ENCODE measurements at places on chromosomes 1 and 21. TPM values are rescaled to one million over a fixed set of nuclear protein-coding genes. Genes with fewer than 3 reads are reported as not detected.

The NBPF14 gene
- total RNA-seq, result 17.9 TPM

- DNase-seq, result no peak
These were observed 66.9 kb upstream of the ATP1A1 start for GRCh38 chr1:116306102-116306501.

DNA sequence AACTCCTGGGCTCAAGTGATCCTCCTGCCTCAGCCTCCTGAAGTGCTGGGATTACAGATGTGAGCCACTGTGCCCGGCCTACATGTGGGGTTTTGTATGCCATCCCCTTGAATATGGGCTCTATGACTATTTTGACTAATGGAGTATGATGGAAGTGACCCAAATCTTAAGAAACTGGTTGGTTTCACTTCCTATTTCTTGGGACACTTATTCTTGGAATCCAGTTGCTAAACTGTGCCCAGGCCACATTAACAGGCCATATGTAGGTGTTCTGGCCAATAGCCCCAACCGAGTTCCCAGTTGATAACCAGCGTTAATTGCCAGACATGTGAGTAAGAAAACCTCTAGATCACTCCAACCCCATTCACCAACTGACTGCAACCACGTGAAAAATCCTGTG is 36.3 kb upstream of the CLIC4 start:
- no peak for DNase-seq

- DNase-seq, result no peak
These were observed 11.8 kb downstream of the TPM3 start for GRCh38 chr1:154179946-154180687.

DNA sequence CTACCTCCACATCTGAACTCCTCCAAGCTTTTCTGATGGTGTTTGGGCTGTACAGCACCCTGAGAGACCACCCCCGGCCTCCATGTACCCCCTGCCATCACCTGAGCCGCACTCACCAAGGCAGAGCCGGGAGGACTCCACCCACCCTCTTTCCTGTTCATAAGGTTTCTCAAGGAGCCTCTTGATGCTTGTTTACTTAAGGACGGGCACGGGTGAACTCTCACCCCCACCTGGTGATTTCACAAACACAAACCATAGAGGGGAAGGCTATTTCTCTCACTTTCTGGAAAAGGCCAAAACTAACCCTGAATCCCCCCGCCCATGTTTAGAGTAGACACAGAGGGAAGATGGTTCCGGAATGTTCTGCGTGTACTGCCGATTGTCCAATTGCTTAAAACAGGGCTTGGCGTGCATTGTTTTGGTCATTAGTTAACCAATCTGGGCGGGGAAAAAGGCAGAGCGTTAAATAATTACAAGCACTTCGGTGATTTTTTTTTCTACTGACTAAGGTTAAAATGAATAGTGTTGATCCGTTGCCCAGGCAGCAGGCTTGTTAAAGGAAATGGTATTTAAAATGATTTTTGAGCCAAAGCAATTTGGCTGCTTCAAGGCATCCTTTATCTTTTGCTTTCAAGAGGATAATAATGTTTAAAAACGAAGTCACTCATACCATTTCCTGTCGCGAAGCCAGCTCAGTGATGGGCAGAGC is 279.8 kb upstream of the VAMP3 start:
- no peak for DNase-seq

DNA sequence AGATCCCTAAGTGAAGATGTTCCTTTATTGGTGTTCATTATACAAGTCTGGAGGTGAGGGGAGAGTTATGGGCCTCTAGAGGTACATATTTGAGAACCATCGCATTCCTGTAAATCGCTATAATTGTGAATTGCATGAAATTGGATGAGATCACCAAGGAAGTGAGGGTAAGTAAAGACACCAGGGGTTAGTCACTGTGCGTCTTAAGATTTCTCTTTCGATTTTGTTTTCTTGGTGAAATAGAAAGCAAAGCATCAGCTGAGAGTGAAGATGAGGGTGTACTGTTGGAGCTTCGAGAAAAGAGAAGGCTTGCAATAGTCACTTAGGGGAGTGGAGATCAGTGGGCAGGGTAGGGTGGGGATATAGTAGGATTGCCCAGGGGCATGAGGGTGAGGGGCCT is 82.1 kb downstream of the RAVER2 start:
- no peak for DNase-seq

GRCh38 chr1:233006541-233006973 is 56.1 kb downstream of the NTPCR start:
- DNase-seq, result no peak

GRCh38 chr1:230507666-230508402 is 81.7 kb upstream of the PGBD5 start:
- DNase-seq, result peak; percentile 67

DNA sequence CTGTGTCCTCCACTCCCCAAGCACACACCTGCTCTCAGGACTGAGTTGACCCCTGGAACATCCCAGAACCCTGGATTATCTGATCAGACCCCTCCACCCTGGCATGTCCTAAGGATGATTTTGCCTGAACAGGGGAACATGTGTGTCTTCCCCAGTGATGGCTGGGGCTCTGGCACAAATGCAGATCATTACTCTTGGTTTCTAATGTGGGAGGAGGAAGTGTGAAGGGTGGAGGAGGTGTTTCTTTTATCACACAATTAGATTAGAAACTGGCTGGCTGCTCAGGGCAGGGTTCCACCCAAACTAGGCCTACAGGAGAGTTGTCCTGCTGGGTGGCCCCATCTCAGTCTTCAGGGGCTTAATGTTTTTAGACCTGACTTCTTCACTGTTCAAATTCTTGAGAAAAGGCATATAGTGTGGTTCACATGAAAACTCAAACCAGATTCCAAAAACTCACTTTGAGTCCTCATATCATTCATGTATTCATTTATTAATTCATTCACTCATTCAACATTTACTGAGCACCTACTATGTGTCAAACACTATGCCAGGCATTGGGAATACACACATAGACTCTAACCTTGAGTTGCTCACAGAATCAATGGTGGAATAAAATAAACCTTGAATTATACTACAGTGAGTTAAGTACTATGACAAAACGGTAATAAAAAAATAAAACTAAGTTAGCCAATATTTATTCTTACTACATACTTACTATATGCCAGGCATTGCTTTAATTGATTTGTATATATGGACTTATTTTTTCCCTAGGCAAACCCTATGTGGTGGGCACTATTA is 221.8 kb upstream of the JUN start:
- DNase-seq, result no peak

GRCh38 chr1:227428803-227429202 is 110.5 kb upstream of the CDC42BPA start:
- peak; percentile 24 for DNase-seq

GRCh38 chr1:68600049-68600661 is 103.3 kb upstream of the DEPDC1 start:
- DNase-seq, result peak; percentile 3

The KLHDC9 gene
- total RNA-seq, result 6.8 TPM

- no peak for DNase-seq
These were observed 72.0 kb upstream of the FAM20B start for GRCh38 chr1:178953538-178954324.

GRCh38 chr1:47856996-47857395 is 140.2 kb downstream of the TRABD2B start:
- DNase-seq, result no peak

The BARHL2 gene
- total RNA-seq, result not detected

DNA sequence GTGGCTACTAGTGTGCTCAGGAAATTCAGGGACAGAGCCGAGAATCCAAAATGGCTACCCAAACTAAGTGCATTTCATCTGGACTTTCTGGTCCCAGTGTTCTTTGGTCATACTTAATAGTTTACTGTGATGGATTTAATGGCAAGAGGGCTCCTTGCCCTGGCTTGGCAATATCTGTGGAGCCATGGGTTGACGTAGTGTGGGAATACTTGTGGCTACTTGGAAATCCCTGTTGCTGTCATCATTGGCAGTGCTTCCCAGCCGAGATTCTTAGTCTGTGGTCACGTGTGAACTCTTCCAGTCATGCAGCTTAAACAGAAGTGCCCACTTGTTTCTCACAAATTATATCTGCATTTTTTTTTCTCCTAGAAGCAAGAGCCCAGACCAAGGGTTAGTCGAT is 198.9 kb downstream of the HS2ST1 start:
- DNase-seq, result peak; percentile 94

DNA sequence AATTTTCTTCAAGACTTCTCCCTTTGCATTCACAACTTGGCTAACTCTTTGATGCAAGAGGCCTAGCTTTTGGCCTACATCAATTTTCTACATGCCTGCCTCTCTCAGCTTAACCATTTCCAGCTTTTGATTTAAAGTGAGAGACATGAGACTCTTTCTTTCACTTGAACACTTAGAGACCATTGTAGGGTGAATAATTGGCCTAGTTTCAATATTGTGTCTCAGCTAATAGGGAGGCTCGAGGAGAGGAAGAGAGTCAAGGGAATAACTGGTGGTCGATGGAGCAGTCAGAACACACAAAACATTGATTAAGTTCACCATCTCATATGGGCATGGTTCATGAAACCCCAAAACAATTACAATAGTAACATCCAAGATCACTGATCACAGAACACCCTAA is 225.5 kb downstream of the TPR start:
- DNase-seq, result no peak

- no peak for DNase-seq
These were observed 8.3 kb downstream of the MCOLN2 start for GRCh38 chr1:84988588-84988987.

The C4BPA gene
- not detected for total RNA-seq

DNA sequence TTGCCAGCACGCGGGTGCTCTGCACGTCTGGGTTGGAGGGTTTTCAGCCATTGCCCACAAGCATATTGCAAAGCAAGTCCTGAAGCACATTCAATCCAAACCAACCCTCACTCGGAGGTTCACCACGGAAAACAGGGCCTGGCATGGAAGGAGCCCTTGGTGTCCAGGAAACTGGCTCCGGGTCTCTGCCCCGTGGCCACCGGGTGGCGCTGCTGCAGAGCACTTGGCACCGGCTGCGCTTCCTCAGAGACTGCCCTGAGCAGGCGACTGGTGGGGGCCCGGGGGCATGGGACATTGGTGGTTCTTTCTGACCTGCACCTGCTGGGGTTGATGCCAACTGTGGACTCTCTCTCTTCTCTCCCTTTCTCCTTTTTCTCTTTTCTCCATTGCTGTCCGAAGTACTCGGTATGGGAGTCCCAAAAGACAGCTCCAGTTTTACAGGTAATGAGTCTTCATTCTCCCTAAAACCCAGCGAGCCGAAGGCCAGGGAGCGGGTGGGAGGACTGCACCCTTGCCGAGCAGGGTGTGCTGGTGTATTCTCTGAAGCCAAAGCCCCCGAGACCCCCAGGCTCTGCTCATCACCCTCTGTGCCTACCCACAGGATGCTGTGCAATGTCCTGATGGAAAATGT is 4.1 kb upstream of the KCNAB2 start:
- DNase-seq, result peak; percentile 46

DNA sequence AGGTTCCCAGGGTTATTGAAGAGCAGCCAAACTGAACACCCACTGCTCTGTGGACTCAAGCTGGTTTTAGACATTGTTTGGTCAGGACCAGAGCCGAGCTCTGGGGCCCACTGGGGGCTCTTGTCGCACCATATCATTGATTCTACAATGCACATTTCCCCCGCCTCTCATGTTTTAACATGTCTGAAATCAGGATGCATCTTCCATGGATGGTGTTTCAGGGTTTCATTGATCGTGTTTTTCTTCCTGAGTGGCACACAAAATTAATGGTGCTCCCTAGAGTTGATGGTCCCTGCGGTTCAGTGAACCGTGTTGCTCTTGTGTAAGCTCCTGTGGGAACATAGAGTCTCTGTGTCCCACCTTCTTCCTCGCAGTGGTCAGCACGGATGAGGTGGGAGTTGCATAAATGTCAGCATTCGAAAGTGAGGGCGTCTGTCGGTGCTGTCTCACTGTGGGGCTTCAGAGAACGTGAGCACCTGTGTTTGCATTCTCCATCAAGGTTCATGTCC is 38.3 kb downstream of the GALNT2 start:
- no peak for DNase-seq

- no peak for DNase-seq
These were observed at the start of gene ATAD3C for GRCh38 chr1:1449099-1449739. TSS of gene ATAD3C (plus strand) at chr1:1449689. CDS start at chr1:1450684, 995 bp downstream.

The L1TD1 gene
- not detected for total RNA-seq

DNA sequence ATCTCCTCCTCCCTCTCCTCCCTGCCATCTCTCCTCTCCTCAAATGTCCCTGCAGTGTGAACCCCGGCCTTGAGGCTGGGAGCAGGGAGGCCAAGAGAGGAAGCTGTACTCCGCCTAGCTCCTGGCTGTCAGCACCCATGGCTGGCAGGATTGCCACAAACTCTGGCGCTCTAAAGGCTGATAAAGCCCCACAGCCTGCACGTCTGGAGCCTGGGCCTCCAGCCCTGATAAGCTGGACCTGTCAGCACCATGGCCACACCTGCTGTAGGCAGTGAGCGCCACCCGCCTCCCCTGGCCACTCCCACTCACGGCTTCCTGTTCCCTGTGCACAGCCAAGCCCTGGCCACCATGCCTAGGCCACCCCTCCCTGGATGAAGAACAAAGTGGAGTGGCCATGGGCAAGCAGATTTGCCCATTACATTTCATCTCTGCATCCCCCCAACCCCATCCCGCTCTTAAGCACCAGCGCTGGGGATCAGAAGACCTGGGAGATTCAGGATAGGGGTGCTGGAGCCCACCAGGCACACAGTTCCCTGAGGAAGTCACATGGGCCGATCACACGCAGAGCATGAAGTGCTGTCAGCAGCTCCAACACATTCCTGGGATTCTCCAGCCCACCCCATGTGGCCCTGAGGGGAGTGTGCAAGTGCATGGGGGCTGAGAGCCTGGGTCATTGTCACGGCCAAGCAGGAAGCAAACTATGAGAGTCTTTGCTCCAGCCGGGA is 24.2 kb upstream of the NPPB start:
- no peak for DNase-seq

The GOLT1A gene
- total RNA-seq, result not detected

DNA sequence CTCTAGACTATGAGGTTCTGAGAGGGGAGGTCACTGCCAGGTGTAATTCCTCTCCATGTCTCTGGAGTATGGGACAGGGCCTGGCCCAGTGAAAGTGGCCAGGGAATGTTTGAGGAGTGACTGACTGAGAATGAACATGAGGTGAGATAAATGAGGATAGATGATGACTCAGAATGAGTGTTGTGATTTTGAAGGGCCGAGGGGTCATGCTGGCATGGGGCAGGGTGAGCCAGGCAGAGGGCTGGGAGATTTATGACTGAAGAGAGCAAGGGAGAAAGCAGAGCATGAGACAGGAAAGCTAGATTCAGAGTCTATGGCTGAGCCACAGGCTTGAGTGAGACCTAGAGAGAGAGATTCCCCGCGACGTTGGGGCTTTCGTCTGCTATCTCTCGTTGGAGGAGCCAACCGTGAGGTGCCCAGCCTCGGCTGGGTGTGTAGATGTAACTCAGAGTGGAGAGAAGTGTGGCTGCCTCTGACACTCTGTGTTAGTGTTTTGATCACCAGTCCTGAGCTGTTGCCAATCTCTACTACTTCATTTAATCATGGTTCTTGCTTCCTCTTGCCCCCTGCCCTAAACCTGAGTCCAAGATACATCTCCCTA is 50.1 kb downstream of the FOXD2 start:
- DNase-seq, result no peak

The ANKRD35 gene
- total RNA-seq, result 0.31 TPM

The GRIK3 gene
- not detected for total RNA-seq

- no peak for DNase-seq
These were observed 71.1 kb downstream of the SKI start for GRCh38 chr1:2299131-2299627.

- no peak for DNase-seq
These were observed 149.9 kb downstream of the KIF26B start for GRCh38 chr1:245304698-245305097.

All from myocyte (in vitro differentiated cells).